ENCODE measurements at places on chromosomes 5 and 9.

DNA sequence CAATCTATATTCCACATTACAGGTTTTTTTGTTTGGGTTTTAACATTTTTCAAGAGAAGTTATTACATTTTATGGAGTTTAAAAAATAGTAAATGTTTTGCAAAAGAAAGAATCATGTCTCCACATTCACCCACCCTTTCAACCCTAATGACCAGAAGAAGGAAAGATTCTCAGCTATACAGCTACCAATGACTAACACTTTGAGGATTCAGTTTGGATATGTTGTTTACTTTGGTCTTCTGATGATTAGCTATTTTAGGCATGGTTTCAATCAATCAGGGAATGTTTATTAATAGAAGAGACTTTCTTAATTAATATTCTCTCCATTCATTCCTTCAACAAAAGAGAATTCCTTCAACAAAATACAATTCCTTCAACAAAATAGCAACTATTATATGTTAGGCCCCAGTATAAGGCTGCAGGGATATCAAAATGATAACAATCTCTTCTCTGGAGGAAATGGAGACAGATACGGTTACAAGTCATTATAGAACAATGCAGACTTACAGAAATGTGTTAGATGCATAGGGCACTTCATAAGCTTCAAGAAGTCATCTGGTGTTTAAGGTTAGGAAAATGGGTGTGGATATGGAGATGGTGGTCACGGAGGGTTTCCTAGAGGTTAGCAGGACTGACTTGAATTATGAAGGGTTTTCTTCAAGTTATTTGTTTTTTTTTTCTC, 9.3 kb upstream of the NR3C1 start:
- H3K27me3 ChIP-seq, result no peaks in the 10 kb centered on the region
- H3K4me1 ChIP-seq, result peaks cover 14% of the 10 kb centered on the region
- peaks cover 5% of the 10 kb centered on the region for H3K36me3 ChIP-seq

- no peaks in the 10 kb centered on the region for H3K36me3 ChIP-seq
- peaks cover 18% of the 10 kb centered on the region for H3K27me3 ChIP-seq
- no peak overlapping the region for H3K27ac ChIP-seq
- H3K4me1 ChIP-seq, result peaks cover 18% of the 10 kb centered on the region
Measured at GRCh38 chr9:35948451-35948850, 9.5 kb downstream of the OR2S2 start.

GRCh38 chr9:125888211-125888610, 141.0 kb downstream of the PBX3 start:
- H3K27ac ChIP-seq, result no peak overlapping the region
- peaks cover 10% of the 10 kb centered on the region for H3K4me1 ChIP-seq
- H3K36me3 ChIP-seq, result no peaks in the 10 kb centered on the region
- H3K4me3 ChIP-seq, result no peak overlapping the region
- DNase-seq, result no peak
- H3K27me3 ChIP-seq, result peaks cover 35% of the 10 kb centered on the region

- DNase-seq, result no peak
- H3K36me3 ChIP-seq, result no peaks in the 10 kb centered on the region
- no peak overlapping the region for H3K4me3 ChIP-seq
- peaks cover 8% of the 10 kb centered on the region for H3K27me3 ChIP-seq
- no peaks in the 10 kb centered on the region for H3K4me1 ChIP-seq
Measured at GRCh38 chr9:123948286-123948685, 18.4 kb upstream of the DENND1A start.

- no peak for DNase-seq
- H3K4me3 ChIP-seq, result no peak overlapping the region
- no peak overlapping the region for H3K27ac ChIP-seq
- H3K36me3 ChIP-seq, result no peaks in the 10 kb centered on the region
Measured at GRCh38 chr5:13246053-13246452, 698.4 kb downstream of the DNAH5 start.

DNA sequence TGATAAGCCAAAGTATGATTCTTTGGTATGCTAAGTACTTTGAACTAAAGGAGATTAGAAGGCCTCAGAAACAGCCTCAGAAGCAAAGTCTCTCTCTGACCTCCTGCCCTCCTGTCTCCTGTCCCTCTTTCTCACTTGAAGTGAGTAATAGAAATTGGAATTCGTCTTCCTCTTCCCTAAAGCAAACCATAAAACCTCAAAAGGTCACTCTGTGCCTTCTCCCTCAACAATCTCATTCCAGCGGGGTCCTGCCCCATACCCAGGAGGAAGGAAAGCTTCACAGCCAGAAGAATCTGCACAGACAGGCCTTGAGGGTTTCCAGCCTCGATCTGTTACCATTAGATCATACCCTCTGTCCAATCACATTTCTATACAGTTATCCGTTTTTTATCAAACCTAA, 87.8 kb downstream of the HAPLN1 start:
- H3K27ac ChIP-seq, result no peak overlapping the region
- no peak for DNase-seq
- no peaks in the 10 kb centered on the region for H3K4me1 ChIP-seq
- no peak overlapping the region for H3K4me3 ChIP-seq
- no peaks in the 10 kb centered on the region for H3K36me3 ChIP-seq
- no peaks in the 10 kb centered on the region for H3K27me3 ChIP-seq

DNA sequence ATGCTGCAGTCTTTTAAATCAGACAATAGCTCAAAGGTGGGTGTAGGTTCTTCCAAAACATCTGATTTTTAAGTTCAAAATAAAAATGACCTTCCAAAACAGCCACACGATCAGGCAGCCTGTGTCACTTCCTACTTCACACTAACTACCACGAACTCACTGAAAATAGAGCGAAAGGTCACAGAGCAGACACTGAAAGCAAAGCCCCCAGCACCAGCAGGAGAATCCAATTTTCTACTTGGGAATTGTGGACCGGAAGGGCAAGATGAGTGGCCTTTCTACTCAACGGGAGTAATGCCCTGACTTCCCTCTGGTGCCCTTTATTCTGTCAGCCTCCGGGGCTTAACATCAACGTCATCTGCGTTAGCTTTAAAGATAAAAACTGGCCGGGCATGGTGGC, 107.8 kb upstream of the FAM120A start:
- peaks cover 4% of the 10 kb centered on the region for H3K4me1 ChIP-seq
- H3K36me3 ChIP-seq, result no peaks in the 10 kb centered on the region
- no peak overlapping the region for H3K27ac ChIP-seq
- peaks cover 54% of the 10 kb centered on the region for H3K27me3 ChIP-seq
- no peak overlapping the region for H3K4me3 ChIP-seq

- DNase-seq, result no peak
- no peaks in the 10 kb centered on the region for H3K36me3 ChIP-seq
- H3K27me3 ChIP-seq, result no peaks in the 10 kb centered on the region
- no peaks in the 10 kb centered on the region for H3K4me1 ChIP-seq
- no peak overlapping the region for H3K27ac ChIP-seq
Measured at GRCh38 chr5:58394339-58394738, 65.5 kb downstream of the PLK2 start.

DNA sequence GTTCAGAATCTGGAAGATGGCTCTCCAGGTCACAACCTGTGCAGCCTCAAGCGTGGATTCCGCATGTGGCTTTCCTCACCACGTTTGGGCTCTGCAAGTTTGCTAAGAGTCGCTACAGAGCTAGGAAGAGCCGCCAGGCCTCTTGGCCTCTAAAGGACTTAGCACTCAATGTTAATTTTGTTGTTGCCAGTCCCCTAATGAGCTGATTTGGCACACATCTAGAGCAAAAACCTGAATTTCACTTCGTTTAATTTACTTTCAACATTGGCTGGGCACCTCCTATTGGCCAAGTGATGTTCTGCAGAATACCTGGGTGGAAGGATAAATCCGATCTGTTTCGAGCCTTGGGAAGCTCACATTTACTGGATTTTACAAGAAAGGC, 65.8 kb upstream of the UNC5A start:
- no peak for DNase-seq
- no peak overlapping the region for H3K4me3 ChIP-seq
- H3K4me1 ChIP-seq, result peaks cover 24% of the 10 kb centered on the region
- no peaks in the 10 kb centered on the region for H3K36me3 ChIP-seq
- peaks cover 100% of the 10 kb centered on the region for H3K27me3 ChIP-seq

GRCh38 chr5:32961059-32961415, 249.9 kb downstream of the NPR3 start:
- H3K27me3 ChIP-seq, result no peaks in the 10 kb centered on the region
- no peak overlapping the region for H3K4me3 ChIP-seq
- no peaks in the 10 kb centered on the region for H3K36me3 ChIP-seq
- DNase-seq, result no peak
- H3K4me1 ChIP-seq, result no peaks in the 10 kb centered on the region

DNA sequence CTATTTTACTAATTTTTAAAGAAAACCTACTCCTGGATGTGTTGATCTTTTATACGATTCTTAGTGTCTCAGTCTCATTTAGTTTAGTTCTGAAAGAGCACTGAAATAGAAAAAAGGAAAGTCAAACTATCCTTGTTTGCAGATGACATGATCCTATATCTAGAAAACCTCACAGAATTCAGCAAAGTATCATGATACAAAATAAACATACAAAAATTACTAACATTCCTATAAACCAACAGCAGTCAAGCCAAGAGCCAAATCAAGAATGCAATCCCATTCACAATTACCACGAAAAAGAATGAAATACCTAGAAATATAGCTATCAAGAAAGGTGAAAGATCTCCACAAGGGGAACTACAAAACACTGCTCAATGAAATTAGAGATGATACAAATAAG, 225.8 kb upstream of the CDH18 start:
- no peak for DNase-seq
- no peaks in the 10 kb centered on the region for H3K36me3 ChIP-seq
- no peak overlapping the region for H3K27ac ChIP-seq
- no peaks in the 10 kb centered on the region for H3K4me1 ChIP-seq

DNA sequence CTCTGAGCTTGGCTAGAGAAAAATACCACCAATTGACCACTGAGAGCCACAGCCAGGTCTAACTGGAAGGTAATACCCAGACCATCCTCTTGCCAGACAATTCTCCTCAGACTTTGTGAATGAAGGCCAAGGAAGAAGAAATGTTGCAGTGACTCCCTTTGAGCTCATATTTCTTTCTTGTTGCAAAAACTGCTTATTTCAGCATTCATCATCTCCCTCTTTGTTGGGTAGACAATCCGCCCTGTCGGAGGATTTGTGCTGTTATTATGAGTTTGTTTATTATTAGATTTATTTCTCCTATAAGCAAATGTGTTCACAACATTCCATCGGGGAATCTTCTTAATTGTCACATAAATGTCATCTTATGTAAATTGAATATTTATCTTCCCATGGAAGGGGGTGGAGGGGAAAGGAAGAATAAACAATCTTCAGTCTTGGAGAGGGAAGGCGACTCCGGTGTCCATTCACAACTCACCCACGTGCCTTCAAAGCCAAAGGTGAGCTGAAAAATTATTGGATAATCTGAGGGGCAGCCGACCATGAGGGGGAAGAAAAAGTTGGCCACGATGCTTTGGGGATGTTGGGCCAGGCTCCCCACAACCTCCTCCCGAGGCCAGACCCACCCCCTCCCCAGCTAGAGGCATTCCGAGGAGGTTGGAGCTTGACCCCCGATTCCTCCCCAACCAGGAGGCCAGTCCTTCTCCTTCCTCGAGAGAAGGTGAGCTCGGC, 1.8 kb upstream of the JADE2 start:
- H3K4me1 ChIP-seq, result peaks cover 20% of the 10 kb centered on the region
- H3K4me3 ChIP-seq, result peak overlapping the region; percentile 93
- peaks cover 37% of the 10 kb centered on the region for H3K27me3 ChIP-seq
- peak overlapping the region; percentile 96 for H3K27ac ChIP-seq

DNA sequence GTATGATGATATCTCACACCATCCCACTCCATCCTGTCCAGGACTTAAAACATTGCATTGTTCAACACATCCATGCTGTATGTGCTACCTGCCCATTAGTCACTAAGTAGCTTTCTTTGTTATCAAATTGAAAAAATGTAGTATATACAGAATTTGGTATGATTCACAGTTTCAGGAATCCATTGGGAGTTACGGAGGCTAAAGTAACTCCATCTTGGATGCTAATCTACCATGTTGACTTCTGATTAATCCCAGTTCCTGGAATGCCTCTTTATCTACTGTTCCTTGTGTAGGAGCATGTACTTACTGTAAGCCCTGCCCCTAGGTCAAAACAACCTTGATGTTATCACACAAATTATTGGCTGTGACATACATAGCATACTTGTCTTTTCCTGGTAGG, 38.9 kb upstream of the FOXB2 start:
- H3K4me3 ChIP-seq, result no peak overlapping the region
- DNase-seq, result no peak
- no peaks in the 10 kb centered on the region for H3K4me1 ChIP-seq
- no peaks in the 10 kb centered on the region for H3K27me3 ChIP-seq
- H3K36me3 ChIP-seq, result no peaks in the 10 kb centered on the region

- H3K4me3 ChIP-seq, result no peak overlapping the region
- no peaks in the 10 kb centered on the region for H3K36me3 ChIP-seq
- no peaks in the 10 kb centered on the region for H3K4me1 ChIP-seq
- no peaks in the 10 kb centered on the region for H3K27me3 ChIP-seq
- DNase-seq, result no peak
- H3K27ac ChIP-seq, result no peak overlapping the region
Measured at GRCh38 chr5:28548856-28549255, 1510.5 kb upstream of the CDH9 start.

GRCh38 chr9:37325778-37326177, 96.7 kb upstream of the GRHPR start:
- peaks cover 8% of the 10 kb centered on the region for H3K36me3 ChIP-seq
- no peaks in the 10 kb centered on the region for H3K27me3 ChIP-seq
- H3K4me1 ChIP-seq, result peaks cover 4% of the 10 kb centered on the region

DNA sequence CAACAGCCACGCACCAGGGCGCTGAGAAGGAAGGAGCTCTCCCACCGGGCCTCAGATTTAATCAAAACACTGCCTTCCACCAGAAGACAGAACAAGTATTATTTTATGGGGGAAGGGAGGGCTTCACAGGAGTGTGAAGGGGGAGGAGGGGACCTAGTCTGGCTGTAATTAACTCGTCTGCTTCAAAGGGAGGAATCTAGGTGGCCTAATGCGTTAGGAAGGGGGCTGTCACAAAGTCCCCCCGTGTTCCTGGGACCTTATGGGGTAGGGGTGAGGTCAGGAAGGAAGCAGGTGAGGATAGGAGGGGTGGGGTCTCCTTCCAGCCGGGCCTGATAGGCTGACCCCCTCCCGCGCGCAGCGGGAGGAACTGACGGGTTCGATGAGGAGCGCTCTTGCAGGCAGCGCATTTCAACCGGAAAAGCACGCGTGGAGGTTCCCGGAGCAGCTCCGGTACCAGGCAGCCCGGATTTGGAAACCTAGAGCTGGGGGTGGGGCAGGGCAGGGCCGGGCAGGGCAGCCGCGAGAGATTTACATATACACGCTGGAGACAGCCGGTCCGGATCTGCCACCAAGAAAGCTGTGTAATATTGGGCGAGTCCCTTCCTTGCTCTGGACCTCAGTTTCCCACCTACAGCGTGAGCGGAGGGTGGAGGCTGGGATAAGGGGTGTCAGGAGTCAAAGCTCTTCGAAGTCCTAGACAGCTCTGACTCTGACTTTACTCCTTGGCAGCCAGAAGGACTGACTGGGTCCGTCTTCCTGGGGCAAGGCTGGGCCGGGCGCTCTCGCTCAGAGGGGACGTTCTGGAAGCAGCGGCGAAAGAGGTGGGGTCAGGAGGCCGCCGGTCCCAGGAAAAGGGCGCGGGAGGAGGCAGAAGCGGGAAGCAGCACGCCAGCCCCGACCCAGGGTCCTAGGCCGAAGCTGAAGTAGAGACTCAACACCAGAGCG, 1.8 kb downstream of the SHB start:
- H3K4me3 ChIP-seq, result peak overlapping the region; percentile 75
- peak; percentile 44 for DNase-seq
- H3K27me3 ChIP-seq, result peaks cover 64% of the 10 kb centered on the region

GRCh38 chr5:68325065-68325580, 109.6 kb downstream of the PIK3R1 start:
- H3K36me3 ChIP-seq, result no peaks in the 10 kb centered on the region
- H3K27ac ChIP-seq, result no peak overlapping the region
- peaks cover 21% of the 10 kb centered on the region for H3K27me3 ChIP-seq

GRCh38 chr5:118320121-118320520, 668.2 kb downstream of the DTWD2 start:
- H3K4me1 ChIP-seq, result no peaks in the 10 kb centered on the region
- H3K36me3 ChIP-seq, result no peaks in the 10 kb centered on the region
- H3K27me3 ChIP-seq, result no peaks in the 10 kb centered on the region
- H3K27ac ChIP-seq, result no peak overlapping the region
- DNase-seq, result no peak
- H3K4me3 ChIP-seq, result no peak overlapping the region

Measured in activated naive CD4-positive, alpha-beta T cell treated with anti-CD3 and anti-CD28 coated beads, Interleukin-2, amount 10 ng/mL, durations not matched to agents 7 days and 5 days (primary cell).